ENCODE measurements at places on chromosomes 16 and 17.

GRCh38 chr16:84449156-84450140 is 55.0 kb downstream of the MEAK7 start:
- DNase-seq: no peak

GRCh38 chr17:61307905-61308886 is 91.4 kb upstream of the TBX2 start:
- DNase-seq: no peak

DNA sequence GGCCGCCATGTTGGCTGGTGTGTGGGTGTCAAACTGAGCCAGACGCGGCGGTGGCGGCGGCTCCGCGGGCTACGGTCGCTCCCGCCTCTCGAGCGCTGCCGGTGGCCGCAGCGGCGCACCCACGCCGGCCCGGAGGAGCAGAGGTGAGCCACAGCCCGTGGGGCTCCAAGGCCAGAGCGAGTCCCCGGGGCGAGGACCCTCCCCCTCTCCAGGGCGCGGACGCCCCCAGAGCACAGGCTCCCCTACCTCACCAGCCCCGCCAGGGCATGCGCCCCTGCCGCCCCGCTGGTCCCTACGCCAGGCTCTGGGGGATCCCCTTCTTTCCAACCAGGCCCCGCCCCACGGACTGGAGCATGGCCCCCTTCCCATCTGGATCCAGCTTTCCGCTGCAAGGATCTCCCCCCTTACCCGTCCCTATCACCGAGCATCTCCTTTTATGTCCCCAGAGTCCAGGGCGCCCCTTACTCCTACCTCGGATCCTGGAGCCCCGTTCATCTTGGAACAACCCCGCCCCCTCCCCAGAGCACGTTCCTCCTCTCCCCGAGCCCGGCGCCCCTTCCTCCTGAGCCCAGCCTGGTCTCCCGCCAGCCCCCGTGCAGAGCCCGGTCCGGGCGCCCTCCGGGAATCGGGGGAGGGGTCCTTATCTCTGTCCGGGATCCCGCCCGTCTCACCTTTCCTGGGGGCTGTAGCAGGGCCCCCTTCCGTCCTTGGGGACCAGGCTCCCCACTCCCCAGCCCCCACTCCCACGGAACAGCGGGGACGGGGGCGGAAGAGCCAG is 412 bp downstream of the EPN2 start:
- DNase-seq: peak; percentile 40

DNA sequence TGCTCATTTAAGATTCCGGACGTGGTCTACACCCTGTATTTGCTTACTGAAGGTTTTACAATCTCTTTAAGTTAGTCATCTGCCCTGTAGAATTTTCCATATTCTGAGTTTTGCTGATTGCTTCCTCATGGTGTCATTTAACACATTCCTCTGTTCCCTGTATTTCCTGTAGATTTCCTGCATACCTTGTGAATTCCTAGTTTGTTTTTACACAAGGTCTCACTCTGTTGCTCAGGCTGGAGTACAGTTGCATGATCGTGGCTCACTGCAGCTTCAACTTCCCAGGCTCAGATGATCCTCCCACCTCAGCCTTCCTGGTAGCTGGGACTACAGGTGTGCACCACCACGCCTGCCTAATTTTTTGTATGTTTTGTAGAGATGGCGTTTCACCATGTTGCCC is 66.8 kb downstream of the CMIP start:
- DNase-seq: no peak

GRCh38 chr17:65558683-65559460 is 2.6 kb downstream of the AXIN2 start:
- no peak for DNase-seq

DNA sequence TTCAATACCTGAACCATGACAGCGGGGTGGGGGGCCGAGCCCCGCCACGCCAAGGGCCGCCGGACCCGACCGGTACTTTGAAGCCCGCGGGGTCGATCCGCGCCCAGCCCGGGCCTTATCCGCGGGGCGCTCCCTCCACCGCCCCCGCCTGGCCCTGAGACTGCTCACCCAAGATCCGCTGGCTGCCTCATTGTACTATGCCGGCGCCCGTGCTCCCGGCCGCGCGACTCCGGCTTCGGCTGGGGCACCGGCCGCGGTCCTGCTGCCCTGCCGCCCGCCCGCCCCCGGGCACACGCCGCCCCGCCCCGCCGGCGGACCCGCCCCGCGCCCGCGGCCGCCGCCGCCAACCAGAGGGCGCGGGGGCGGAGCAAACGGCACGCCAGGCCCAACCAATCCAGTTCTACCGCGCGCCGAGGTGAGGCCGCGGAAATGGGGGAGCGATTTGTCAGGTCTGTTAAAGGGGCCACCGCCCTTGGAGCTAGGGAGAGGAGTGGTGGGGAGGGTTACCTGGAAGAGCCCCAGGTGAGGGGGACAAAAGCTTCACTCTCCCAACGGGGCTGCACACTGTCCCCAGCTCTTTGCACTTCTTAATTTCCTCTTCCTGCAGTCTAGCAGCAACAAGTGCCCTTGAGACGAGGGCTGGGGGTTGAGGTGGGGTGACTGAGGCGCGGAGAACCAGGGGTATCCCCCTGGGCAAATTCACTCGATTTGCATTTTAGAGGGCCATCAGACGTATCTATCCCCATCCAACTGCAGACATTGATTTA is at the start of gene TEX2:
Gene TEX2, minus strand, starts transcription at position 261 of the 767 bp plus-strand sequence. CDS start 49,043 bp downstream, outside the sequence.
- peak; percentile 88 for DNase-seq

GRCh38 chr16:54453871-54454270 is 167.3 kb upstream of the IRX3 start:
- DNase-seq: no peak

DNA sequence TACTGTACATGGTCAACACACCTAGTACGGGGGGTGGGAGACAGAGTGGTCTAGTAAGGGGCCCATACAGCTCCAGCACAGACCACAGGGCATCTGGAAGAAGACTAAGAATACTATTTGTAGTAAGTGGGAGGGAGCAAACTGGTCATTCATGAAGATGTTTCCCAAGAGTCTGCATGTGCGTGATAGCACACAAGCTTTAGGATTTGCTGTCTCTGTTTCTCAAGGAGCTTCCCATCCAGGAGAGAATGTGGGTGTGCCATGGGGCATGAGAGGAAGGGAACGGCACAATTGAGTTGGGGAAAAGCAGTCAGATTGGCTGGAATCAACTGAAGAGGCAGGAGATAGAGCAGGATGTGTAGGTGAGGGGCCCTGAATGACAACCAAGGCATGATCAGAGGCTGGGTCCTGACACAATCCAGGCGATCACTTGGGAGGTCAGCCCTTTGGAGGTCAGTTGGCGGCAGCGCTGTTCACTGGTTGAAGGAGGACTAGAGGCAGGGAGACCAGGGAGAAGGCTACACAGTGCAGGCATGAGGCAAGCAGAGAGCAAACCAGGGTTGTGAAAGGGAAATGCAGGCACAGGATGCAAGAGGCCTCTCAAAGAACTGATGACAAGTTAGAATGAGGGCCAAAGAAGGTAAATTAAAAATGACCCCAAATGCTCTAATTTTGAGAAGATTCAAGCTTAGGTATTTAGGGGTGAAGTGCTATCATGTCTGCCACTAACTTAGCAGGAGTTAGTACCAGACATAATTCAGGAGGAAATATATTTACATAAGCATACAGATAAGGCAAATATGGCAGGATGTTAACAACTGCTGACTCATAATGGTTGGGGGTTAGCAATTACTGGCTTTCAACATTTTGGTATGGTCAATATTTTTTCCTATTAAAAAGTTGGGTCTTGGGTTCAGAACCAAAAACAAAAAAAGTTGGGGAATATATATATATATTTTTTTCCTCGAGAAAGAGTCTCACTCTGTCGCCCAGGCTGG is 10.3 kb downstream of the UBE2O start:
- DNase-seq: no peak

- DNase-seq: peak; percentile 17
Measured at GRCh38 chr17:5499476-5500231, 13.3 kb downstream of the MIS12 start.

GRCh38 chr17:21823090-21823489 is 130.8 kb downstream of the KCNJ18 start:
- DNase-seq: no peak

DNA sequence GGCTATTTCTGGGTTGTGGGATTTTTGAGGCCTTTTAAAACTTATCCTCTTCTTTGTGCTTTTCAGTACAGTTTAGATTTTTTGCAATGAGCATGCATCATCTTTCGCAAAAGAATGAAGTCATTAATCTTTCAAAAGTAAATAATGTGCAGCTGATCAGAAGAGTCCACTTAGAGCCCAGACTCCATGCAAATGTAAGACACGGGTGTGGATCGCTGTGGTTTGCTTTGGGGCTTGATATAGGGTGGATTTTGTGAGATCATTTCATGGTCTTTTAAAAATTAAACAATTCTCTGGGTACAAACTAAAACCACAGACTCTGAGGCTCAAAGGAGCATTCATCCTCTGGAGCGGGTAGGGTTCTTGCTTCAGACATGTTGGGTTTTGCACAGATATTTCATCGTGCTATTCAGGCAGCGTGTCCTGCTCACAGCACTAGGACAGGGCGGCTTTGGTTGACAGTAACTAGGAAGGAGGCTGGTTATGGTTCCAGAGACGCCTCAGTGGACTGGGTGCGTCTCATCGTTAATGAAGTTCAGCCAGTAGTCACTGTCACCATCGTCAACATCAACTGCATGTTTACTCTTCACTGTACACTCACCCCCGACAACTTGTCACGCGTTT is 129.4 kb upstream of the PLCG2 start:
- no peak for DNase-seq

DNA sequence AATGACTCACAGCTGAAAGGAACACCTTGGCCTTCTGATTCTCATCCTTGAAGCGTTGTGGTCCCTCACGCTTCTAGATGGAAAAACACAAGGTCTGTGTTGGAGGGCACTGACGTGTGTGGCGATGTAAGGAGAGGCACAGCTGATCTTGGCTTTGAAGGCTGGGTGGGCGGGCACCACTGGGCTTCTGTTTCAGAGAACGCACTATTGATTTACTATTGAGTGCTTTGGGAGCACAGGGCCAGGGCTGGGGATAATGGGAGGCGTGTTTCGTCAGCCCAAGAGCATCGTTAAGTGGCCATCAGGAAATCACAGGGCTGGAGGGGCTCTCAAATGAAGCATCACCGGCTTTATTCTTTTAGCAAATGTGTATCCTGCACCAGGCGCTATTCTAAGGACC is 70.7 kb downstream of the CMIP start:
- DNase-seq: no peak

DNA sequence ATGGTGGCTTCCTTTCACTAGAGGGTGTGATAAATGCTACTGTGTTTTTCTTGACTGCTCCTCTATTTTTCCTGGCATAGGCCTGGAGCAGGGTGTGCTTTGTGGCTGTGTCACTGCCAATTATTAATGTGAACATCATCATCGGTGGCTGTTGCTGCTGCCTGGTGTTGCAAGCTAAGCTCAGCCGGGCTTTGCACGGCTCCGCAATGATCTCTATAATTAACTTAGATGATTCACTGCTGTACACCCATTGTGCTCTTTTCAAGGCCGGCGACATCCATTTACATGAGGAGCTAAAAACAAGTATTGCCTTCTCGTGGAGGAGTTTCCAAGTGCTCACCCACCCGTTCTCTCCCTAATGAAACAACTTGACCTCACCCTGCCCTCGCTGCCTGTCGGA is 160.1 kb upstream of the IRX3 start:
- no peak for DNase-seq

DNA sequence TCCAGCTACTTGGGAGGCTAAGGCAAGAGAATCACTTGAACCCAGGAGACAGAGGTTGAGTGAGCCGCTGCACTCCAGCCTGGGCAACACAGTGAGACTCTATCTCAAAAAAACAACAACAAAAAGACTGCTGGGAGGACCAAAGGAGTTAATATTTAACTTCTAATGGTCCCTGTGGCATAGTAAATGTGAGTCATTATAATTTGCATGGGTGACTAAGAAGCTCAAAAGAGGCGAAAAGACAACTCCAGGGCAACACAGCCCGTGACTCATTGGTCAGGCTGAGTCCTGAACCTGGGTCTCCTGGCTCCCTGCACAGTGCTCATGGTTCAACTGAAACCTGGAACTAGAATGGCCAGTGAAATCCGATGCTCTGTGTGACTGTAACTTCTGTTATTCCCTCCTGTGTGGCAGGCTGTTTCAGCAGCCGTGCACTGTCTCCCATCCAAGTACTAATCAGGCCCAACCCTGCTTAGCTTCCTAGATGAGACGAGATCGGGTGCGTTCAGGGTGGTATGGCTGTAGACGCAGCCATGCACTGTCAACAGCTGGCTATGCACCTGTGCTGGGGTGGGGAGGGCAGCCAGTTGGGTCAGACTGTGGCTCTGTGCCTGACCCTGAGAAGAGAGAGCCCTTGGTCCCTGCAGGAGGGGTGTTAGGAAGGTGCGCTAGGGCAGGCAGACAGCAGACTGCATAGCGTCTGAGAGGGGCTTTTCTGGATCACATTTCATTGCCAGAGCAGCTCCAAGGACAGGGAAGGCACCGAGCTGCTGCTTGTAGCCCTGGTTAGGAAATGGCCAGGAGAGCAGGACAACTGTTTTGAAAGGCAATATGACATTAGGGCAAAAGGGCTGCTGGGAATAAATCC is 14.5 kb upstream of the GPRC5C start:
- DNase-seq: no peak

DNA sequence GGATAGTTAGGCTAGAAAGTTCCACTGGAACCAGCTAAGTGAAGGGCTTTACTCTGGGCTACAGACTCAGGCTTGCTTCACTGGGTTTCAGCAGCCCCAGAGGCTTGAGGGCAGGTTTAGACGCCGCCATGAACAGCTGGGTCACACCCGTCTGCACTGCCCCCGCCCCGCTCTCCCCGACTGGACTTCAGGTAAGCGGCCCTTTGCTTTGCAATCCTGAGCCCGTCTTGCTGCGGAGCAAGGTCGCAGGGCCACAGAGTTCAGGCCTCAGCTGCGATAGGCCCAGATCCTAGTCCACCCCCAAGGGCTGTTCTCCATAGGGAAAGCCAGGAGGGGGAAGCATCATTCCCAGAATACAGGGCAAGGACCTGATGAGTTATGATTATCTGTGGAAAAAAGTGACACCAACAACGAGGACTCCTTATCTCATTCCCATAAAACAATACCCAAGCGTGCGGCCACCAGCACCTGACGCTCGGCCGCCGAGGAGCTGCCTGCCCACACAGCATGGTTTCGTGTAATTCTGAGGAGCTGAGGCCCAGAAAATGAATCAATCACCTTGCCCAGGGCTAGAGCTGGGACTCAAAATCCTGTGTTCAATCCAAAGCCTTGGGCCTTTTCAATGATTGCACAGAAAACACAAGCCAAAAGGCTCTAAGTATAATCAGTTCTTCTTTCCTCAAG is 20.4 kb downstream of the MEAK7 start:
- no peak for DNase-seq

All from activated CD8-positive, alpha-beta memory T cell treated with anti-CD3 and anti-CD28 coated beads, Interleukin-2, amount 50 U/mL, for 4 hours (primary cell).